ENCODE measurements at places on chromosomes 16 and 17. TPM values are rescaled to one million over a fixed set of nuclear protein-coding genes. Genes with fewer than 3 reads are reported as not detected.

ABCA10 gene
- total RNA-seq, result 1.1 TPM

COX6A2 gene
- total RNA-seq, result not detected

SLC9A5 gene
- 2.8 TPM for total RNA-seq

FADS6 gene
- not detected for total RNA-seq

IRX3 gene
- total RNA-seq, result 1.6 TPM

CCL15 gene
- not detected for total RNA-seq

GNAO1 gene
- total RNA-seq, result 2.3 TPM

GINS2 gene
- total RNA-seq, result 38.3 TPM

FSCN2 gene
- total RNA-seq, result 0.43 TPM

AIPL1 gene
- not detected for total RNA-seq

ARHGDIA gene
- 636 TPM for total RNA-seq

CCDC200 gene
- not detected for total RNA-seq

MYH13 gene
- total RNA-seq, result not detected

ITGAL gene
- 586 TPM for total RNA-seq

CD300A gene
- total RNA-seq, result 69.5 TPM

TSNAXIP1 gene
- total RNA-seq, result 0.20 TPM

SYNGR3 gene
- total RNA-seq, result 12.3 TPM

TBC1D3 gene
- not detected for total RNA-seq

KRT12 gene
- not detected for total RNA-seq

MYO18A gene
- 100 TPM for total RNA-seq

GJD3 gene
- total RNA-seq, result not detected

SCN4A gene
- 0.08 TPM for total RNA-seq

SETD1A gene
- total RNA-seq, result 20.3 TPM

TBKBP1 gene
- 7.0 TPM for total RNA-seq

NT5C gene
- 69.4 TPM for total RNA-seq

SLFN12L gene
- 103 TPM for total RNA-seq

ABCA9 gene
- not detected for total RNA-seq

KRTAP4-1 gene
- not detected for total RNA-seq

Data from activated CD4-positive, alpha-beta memory T cell treated with anti-CD3 and anti-CD28 coated beads, Interleukin-2, amount 10 ng/mL, durations not matched to agents 7 days and 5 days (primary cell).